ENCODE measurements at places on chromosomes 3 and 15. TPM values are rescaled to one million over a fixed set of nuclear protein-coding genes. Genes with fewer than 3 reads are reported as not detected.

SCN11A gene
- under 0.01 TPM for total RNA-seq

JAGN1 gene
- total RNA-seq: 35.1 TPM

MEF2A gene
- 49.9 TPM for total RNA-seq

ACVR2B gene
- total RNA-seq: 1.8 TPM

DPH3 gene
- 19.1 TPM for total RNA-seq

ZDHHC23 gene
- 0.73 TPM for total RNA-seq

LRTM1 gene
- not detected for total RNA-seq

RAB6B gene
- 1.2 TPM for total RNA-seq

Data from smooth muscle cell of trachea (primary cell).